ENCODE measurements at places on chromosomes 2 and 18. TPM values are rescaled to one million over a fixed set of nuclear protein-coding genes. Genes with fewer than 3 reads are reported as not detected.

Gene COL5A2
- total RNA-seq = 21.3 TPM

Gene MYO3B
- 1.0 TPM for total RNA-seq

Gene PSMA8
- total RNA-seq = not detected

Gene SP100
- 20.5 TPM for total RNA-seq

Gene NAGK
- total RNA-seq = 102 TPM

Gene TNS1
- 57.9 TPM for total RNA-seq

Gene NR4A2
- total RNA-seq = 10.7 TPM

Gene MARCO
- 1.0 TPM for total RNA-seq
